Activated CD8-positive, alpha-beta T cell treated with anti-CD3 and anti-CD28 coated beads, Interleukin-2, amount 10 ng/mL, durations not matched to agents 7 days and 5 days (primary cell): ENCODE measurements at places on chromosomes 7 and 10. TPM values are rescaled to one million over a fixed set of nuclear protein-coding genes. Genes with fewer than 3 reads are reported as not detected.

GRCh38 chr10:89478085-89478738 lies 57.2 kb downstream of the SLC16A12 start:
- no peak for DNase-seq
- H3K4me3 ChIP-seq: no peak overlapping the region
- H3K27ac ChIP-seq: no peak overlapping the region
- H3K36me3 ChIP-seq: no peaks in the 10 kb centered on the region
- H3K4me1 ChIP-seq: no peaks in the 10 kb centered on the region
- peaks cover 25% of the 10 kb centered on the region for H3K27me3 ChIP-seq

DNA sequence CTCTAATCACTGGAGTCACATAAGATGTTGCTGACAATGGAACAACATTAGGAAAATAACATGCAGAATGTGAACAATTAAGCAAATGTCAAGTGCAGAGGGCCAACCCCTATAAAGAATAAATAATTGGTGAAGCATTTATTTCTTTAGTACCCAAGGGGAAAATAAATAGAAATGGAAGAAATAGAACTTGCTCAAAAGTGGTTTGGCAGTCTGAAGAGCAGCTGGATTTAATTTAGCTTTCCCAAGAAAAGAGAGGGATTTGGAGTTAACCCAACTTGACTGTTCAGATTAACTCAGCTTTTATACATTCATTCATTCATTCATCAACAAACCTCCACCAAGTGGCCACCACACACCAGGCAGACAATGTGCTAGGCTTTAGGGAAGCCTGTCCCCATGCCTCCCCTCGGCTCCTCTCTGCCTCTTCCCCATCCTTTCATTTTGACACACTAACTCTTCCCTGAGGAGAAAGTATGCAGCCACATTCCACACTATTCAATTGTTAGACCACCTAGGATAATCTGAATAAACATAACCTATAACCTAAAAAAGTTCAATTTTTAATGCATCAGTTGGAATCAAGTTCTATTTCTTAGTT lies 295.5 kb downstream of the AHR start:
- H3K4me3 ChIP-seq: no peak overlapping the region
- DNase-seq: no peak
- no peaks in the 10 kb centered on the region for H3K36me3 ChIP-seq
- H3K27me3 ChIP-seq: peaks cover 3% of the 10 kb centered on the region
- H3K4me1 ChIP-seq: no peaks in the 10 kb centered on the region

GRCh38 chr7:87872346-87872745 lies 3.8 kb downstream of the SLC25A40 start:
- no peak for DNase-seq
- H3K36me3 ChIP-seq: peaks cover 74% of the 10 kb centered on the region
- H3K27ac ChIP-seq: no peak overlapping the region
- no peaks in the 10 kb centered on the region for H3K27me3 ChIP-seq
- H3K4me1 ChIP-seq: peaks cover 35% of the 10 kb centered on the region

DNA sequence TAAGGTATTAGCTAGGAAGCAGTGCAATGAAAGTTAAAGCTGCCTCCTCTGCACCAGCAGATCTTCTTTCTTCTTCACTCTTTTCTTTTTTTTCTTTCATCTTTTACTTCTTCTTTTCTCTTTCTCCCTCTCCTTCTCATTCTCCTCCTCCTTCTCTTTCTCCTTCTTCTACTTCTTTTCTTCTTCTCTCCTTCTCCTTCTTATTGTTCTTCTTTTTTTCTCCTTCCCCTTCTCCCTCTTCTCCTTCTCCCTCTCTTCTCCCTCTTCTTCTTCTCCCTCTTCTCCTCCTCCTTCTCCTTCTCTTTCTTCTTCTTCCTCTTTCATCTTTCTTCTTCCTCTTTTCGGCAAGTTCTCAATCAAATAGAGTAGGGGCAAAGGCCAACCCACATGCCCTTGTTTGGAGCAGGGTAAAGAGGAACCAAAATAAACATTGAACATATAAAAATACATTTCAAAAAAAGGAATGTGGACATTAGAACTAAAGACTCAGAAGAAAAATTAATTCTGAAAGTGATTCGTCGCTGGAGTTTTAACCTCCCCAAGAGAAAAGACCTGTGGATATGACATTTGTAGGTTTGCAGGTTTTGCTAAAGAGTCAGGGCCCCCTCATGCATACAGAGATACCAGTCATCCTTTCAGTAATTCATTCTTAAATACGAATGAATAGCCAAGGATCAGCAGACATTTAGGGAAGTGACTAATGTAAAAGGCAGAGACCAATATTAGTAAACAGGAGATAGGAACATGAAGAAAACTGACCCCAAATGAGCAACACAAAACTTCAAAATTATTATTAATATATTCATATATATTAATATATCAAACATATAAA lies 93.0 kb upstream of the RSU1 start:
- H3K27me3 ChIP-seq: no peaks in the 10 kb centered on the region
- no peak for DNase-seq
- no peak overlapping the region for H3K27ac ChIP-seq
- no peak overlapping the region for H3K4me3 ChIP-seq
- peaks cover 20% of the 10 kb centered on the region for H3K4me1 ChIP-seq

GRCh38 chr7:106599343-106599698 lies 61.6 kb downstream of the CCDC71L start:
- no peak overlapping the region for H3K27ac ChIP-seq
- H3K27me3 ChIP-seq: peaks cover 7% of the 10 kb centered on the region
- no peak overlapping the region for H3K4me3 ChIP-seq
- no peak for DNase-seq
- peaks cover 10% of the 10 kb centered on the region for H3K4me1 ChIP-seq
- H3K36me3 ChIP-seq: no peaks in the 10 kb centered on the region

- H3K4me3 ChIP-seq: no peak overlapping the region
- H3K36me3 ChIP-seq: peaks cover 8% of the 10 kb centered on the region
- H3K27ac ChIP-seq: peak overlapping the region; percentile 57
These were observed 125.6 kb downstream of the CELF2 start for GRCh38 chr10:11143242-11143641.

GRCh38 chr7:140070546-140070945 lies 7.8 kb upstream of the PARP12 start:
- H3K4me1 ChIP-seq: peaks cover 7% of the 10 kb centered on the region
- peaks cover 5% of the 10 kb centered on the region for H3K27me3 ChIP-seq
- no peak overlapping the region for H3K4me3 ChIP-seq
- peaks cover 16% of the 10 kb centered on the region for H3K36me3 ChIP-seq

DNA sequence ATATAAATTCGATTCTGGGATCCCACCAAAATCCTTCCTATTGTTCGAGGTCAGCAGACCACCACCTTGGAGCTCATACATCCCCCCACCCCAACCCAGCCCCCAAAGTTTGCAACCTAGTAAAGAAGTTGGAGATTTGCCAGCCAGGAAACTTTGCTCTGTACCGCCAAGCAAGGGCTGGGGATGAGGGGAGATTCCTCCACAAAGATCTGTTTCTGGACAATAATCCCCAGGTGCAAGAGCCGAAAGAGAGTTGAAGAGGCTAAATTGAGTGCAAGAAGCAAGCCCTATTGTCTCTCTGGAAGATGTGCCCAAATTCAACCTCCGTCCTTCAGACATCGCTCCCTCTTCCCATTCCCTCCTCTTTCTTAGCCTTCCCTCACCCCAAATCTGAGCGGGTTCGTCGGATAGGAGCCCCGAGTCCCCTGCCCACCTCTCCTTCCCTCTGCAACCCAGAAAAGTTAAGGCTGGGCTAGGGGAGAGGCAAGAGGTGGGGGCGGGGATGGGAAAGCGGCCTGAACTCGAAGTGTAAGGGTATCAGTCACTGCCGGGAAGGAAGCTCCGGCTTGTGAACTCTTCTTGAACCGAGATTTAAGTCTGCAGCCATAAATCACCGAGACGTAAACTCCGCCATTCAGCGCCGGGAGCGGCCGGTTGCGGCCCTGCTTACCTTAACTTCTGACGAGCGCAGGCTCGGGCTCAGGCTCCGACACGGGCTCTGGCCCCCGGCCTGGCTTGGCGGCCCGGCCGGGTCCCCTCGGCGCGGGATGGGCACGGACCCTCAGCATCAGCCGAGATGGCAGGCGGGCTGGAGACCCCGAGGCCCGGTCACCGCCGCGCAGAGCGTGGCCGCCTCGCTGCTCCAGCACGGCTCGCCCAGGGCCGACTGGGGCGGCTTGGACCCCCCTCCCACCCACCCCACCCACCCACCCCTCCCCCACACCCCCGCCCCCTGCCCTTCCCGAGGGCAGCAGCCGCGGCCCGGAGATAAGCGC lies 10.8 kb upstream of the HOXA2 start:
- no peaks in the 10 kb centered on the region for H3K36me3 ChIP-seq
- no peaks in the 10 kb centered on the region for H3K4me1 ChIP-seq
- no peak overlapping the region for H3K4me3 ChIP-seq
- no peak for DNase-seq

- peaks cover 2% of the 10 kb centered on the region for H3K27me3 ChIP-seq
- no peak overlapping the region for H3K4me3 ChIP-seq
- H3K36me3 ChIP-seq: no peaks in the 10 kb centered on the region
These were observed 13.6 kb downstream of the PDK4 start for GRCh38 chr7:95582578-95583293.

- DNase-seq: no peak
- no peak overlapping the region for H3K27ac ChIP-seq
- peaks cover 2% of the 10 kb centered on the region for H3K27me3 ChIP-seq
- no peak overlapping the region for H3K4me3 ChIP-seq
These were observed 393.1 kb downstream of the TNS3 start for GRCh38 chr7:47188653-47189315.

DNA sequence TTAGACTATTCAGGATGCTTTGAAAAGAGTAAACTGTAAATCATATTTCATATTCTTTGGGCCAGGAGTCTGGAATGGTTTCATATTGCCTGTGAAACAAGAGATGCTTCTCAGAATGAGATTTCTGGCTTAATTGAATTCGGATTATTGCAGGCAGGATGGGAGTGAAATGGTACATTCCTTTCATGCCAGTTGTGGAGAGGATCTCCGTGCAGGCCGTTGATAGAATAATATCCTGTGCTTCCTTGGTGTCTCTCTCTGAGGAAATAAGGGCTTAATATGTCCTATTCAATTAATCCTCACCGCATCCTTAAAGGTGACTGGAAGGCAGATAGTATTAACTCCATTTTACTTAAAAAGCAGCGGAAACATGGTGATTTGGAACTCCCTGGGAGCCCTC lies 56.6 kb downstream of the CUX1 start:
- no peaks in the 10 kb centered on the region for H3K36me3 ChIP-seq
- H3K27ac ChIP-seq: no peak overlapping the region
- no peaks in the 10 kb centered on the region for H3K4me1 ChIP-seq
- no peak for DNase-seq
- H3K27me3 ChIP-seq: no peaks in the 10 kb centered on the region

GRCh38 chr10:125084614-125085257 lies 75.6 kb downstream of the CTBP2 start:
- no peak overlapping the region for H3K27ac ChIP-seq
- DNase-seq: no peak
- H3K4me1 ChIP-seq: no peaks in the 10 kb centered on the region
- H3K27me3 ChIP-seq: no peaks in the 10 kb centered on the region
- H3K36me3 ChIP-seq: no peaks in the 10 kb centered on the region

GRCh38 chr7:66824041-66824440 lies 83.5 kb downstream of the RABGEF1 start:
- H3K4me3 ChIP-seq: no peak overlapping the region
- no peaks in the 10 kb centered on the region for H3K36me3 ChIP-seq
- H3K27me3 ChIP-seq: no peaks in the 10 kb centered on the region
- DNase-seq: no peak
- no peak overlapping the region for H3K27ac ChIP-seq

GRCh38 chr10:24360282-24361127 lies 151.6 kb downstream of the KIAA1217 start:
- no peaks in the 10 kb centered on the region for H3K27me3 ChIP-seq
- no peaks in the 10 kb centered on the region for H3K36me3 ChIP-seq
- H3K27ac ChIP-seq: no peak overlapping the region
- no peak overlapping the region for H3K4me3 ChIP-seq

DNA sequence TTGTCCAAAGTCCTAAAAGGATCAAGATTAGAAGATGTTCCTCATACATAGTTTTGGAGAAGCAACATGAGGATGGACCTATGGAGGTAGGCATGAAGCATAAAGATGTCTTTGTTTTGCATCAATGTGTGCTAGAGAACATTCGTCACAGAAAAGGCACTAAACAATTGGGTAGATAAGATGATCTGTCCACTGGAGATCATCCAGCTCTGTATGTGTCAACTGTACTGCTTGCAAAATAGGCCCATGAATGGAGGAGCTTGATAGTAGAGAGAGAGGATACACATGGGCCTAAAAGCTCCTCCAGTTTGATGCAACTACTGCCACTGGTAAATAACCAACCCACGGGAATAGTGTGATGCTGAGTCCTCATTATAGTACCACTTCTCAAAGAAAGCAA lies 286.4 kb upstream of the HGF start:
- H3K36me3 ChIP-seq: no peaks in the 10 kb centered on the region
- no peak overlapping the region for H3K4me3 ChIP-seq
- H3K27ac ChIP-seq: no peak overlapping the region
- no peaks in the 10 kb centered on the region for H3K4me1 ChIP-seq
- DNase-seq: no peak

DNA sequence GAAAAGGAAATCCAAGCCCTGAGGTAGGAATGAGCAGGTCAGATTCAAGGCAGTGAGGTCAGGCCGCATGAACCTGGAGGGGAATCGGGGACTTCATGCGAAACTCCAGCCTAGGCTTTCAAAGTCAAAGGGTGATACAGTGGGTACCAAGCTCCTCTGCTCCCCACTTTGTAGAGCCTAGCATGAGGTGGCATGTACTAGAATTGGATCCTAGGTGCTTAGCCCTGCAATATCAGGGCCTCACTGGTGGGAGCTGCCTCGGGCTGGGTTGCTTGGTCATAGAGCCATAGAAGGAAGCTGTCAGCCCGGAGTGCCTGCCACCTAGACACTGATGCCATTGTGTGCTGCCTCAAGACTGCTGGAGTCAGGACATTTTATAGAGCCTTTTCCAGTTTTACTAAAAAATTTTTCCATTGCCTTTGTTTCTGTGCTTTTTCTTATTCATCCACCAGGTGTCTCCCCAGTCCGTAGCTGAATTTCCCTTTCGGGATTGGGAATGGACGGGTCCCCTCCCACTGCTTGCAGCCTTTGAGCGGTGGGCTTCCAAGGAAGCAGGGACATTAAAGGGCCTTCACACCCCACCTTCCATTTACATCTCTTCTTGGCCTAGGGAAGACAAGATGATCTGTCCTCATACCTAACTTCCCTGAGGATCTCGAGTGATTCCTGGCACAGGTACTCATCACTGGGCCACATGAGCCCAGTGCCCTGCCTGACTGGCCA lies 5.5 kb upstream of the LZTS2 start:
- no peak for DNase-seq
- H3K27me3 ChIP-seq: no peaks in the 10 kb centered on the region
- no peak overlapping the region for H3K27ac ChIP-seq
- H3K36me3 ChIP-seq: peaks cover 33% of the 10 kb centered on the region
- H3K4me3 ChIP-seq: no peak overlapping the region

The LRRN3 gene
- 204 TPM for total RNA-seq

The GPR141 gene
- total RNA-seq: not detected

The PDE1C gene
- total RNA-seq: not detected

The NODAL gene
- total RNA-seq: not detected

The KNDC1 gene
- total RNA-seq: 0.32 TPM

The H2BK1 gene
- 0.76 TPM for total RNA-seq

The SMO gene
- not detected for total RNA-seq

The CAV2 gene
- not detected for total RNA-seq

The CHST3 gene
- not detected for total RNA-seq

The CALML3 gene
- total RNA-seq: not detected
